ENCODE measurements at places on chromosomes 6 and 20. TPM values are rescaled to one million over a fixed set of nuclear protein-coding genes. Genes with fewer than 3 reads are reported as not detected.

DNA sequence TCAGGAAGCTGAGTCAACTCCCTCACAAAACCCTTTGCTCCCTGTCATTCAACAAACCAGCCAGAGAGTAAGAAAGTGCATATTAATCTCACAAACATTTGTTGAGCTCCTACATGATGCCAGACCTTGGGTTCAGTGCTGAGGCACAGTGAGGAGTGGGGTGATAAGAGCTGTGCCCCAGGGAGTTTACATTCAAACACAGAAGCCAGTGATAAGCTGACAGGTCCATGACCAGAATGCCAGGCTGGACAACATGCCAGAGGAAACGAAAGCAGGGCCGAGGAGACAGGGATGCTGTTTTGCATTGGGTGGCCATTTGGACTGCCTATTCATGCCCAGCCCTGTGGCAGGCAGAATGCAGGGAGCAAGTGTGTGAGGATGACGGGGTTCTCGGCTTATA is 76.7 kb downstream of the LRFN2 start:
- no peak overlapping the region for H3K27ac ChIP-seq
- no peaks in the 10 kb centered on the region for H3K36me3 ChIP-seq
- no peak overlapping the region for H3K4me3 ChIP-seq
- no peak for DNase-seq

DNA sequence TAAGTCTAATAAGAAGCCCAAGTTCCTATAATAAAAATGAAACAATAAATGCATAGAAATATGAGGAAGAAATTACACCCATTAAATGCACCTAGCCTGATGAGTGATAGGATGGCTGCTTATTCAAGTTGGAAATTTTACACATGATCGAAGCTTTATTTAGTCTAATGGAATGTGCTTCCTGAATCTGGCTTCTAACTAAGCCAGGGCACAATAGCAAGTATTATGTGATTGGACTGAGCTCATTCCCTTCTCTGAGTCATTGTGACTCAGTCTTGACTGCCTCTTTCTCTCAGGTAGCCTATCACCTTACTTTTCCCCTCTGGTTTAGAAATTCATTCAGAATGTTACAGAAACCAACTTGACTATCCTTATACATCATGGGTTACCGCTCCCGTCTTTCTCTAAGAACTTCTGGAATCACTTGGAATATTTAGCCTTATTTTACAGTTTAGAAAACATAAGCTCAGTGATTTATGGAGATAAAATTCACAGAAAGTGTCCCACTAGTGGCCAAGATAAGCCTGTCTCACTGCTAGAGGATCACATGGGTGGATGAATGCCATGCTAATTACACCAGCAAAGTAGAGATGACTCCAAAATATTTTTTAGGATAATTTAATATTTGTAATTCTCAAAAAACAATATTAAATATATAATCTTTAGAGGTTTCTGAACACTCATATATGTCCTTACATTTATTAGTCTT is 505.3 kb upstream of the JAG1 start:
- no peak overlapping the region for H3K27ac ChIP-seq
- no peak for DNase-seq
- H3K36me3 ChIP-seq = no peaks in the 10 kb centered on the region

- H3K4me1 ChIP-seq = peaks cover 37% of the 10 kb centered on the region
- H3K27ac ChIP-seq = no peak overlapping the region
- no peak overlapping the region for H3K4me3 ChIP-seq
- H3K27me3 ChIP-seq = no peaks in the 10 kb centered on the region
- peak; percentile 57 for DNase-seq
- H3K36me3 ChIP-seq = peaks cover 74% of the 10 kb centered on the region
Measured at GRCh38 chr6:44253307-44254101, 3.8 kb downstream of the SLC35B2 start.

DNA sequence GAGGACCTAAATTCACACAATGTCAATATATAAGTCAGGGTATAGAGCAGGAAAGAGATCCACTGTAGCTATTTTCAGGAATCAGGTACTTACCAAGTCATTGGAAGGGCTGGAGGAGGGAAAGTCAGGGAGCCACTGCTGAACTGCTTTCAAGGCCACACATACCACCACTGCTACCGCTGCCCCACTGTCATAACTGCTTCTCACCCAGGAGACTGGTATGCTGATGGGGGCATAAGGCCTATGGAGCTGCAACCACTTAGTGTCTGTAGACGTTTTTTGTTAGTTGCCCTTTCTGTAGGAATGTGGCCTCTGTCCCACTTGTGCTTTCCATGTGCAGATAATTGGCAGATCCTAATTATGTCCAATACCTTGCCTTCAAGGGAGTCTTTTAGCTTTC is 5.4 kb downstream of the SMAP1 start:
- H3K27me3 ChIP-seq = no peaks in the 10 kb centered on the region
- no peak overlapping the region for H3K4me3 ChIP-seq
- peaks cover 3% of the 10 kb centered on the region for H3K4me1 ChIP-seq
- H3K36me3 ChIP-seq = no peaks in the 10 kb centered on the region

DNA sequence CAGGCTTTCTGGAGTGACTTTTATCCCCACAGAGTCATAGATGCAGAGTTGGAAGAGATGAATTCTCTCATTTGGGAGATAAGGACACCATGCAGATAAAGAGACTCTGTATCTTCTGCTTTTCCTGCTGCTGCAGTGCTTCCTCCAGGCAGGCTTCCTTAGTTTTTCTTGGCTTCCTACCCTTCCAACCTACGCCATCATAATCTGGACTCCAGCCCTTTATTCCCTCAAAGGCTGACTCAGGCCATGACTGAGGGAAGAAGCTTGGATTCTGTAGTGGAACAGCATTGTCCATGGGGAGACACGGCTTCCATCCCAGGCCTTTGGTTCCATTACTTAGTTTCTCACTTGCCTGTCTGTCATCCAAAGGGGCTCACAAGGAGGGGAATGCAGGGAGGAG is 6.5 kb upstream of the RNF24 start:
- H3K27ac ChIP-seq = no peak overlapping the region
- H3K4me1 ChIP-seq = peaks cover 10% of the 10 kb centered on the region
- no peak overlapping the region for H3K4me3 ChIP-seq

The PHACTR3 gene
- 2.9 TPM for total RNA-seq

The FOXF2 gene
- not detected for total RNA-seq

All from thymus (tissue), 14 donors.